Occipital lobe (tissue), 3 donors: ENCODE measurements at places on chromosomes 1 and 21.
A peak's percentile ranks its signal among the peaks of the same experiment; 100 is the strongest.

- DNase-seq = no peak
Observed at GRCh38 chr1:54819733-54820132, 18.6 kb upstream of the TTC22 start.

- no peak for DNase-seq
Observed at GRCh38 chr1:243680860-243681259, 169.2 kb downstream of the AKT3 start.

DNA sequence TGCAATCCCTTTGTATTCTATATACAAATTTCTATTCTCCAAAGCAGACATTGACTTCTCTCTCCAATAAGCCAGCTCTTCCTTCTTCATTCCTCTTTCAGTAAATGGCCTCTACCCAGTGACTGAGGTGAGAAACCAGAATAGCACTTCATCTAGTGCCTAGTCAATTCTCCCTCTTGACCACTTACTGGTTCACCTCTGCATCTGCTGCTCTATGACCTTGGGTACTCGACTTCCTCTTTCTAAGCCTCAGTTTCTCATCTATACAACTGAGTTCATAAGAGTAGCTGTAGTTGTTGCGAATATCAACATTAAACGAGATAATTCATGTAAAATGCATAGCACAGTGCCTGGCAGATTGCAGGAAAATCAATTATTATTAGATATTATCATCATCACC, 12.4 kb downstream of the LYST start:
- no peak for DNase-seq

DNA sequence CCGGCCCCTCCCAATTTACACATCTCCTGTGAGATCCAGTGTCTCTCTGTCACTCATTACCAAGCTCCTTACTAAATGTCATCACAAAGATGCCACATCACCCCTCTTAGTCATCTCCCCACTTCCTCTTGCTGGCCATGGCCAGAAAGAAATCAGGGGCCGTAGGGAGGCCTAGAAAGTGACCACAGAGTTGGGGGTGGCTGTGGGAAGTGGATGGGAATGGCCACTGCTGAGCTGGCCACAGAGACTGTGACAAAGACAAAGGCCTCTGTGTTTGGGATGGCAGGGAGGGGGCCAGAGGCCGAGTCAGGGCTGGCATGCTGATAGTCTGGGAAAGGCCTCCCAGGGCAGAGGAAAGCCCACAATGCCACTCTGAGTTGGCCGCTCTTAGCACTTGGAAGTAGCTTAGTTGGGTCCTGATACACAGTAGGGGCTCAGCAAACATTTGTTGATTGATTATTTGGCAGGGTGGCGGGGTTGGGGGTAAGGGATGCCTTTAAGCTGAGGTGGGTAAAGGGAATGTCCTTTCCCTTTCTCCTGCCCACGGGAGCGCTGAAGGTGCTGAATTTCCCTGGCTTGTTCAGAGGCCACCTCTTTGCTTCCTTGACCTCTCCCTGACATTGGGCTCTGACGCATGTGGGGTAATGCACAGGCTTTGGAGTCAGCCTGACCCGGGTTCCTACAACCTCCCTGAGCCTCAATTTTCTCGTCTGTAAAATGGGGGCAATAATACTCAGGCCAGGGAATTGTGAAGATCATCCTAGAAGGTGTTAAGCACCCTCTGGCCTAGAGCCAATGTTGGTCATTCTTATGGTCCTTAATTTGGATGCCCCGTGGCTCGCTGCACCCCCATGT, 13.2 kb downstream of the NAV1 start:
- DNase-seq = peak; percentile 82

DNA sequence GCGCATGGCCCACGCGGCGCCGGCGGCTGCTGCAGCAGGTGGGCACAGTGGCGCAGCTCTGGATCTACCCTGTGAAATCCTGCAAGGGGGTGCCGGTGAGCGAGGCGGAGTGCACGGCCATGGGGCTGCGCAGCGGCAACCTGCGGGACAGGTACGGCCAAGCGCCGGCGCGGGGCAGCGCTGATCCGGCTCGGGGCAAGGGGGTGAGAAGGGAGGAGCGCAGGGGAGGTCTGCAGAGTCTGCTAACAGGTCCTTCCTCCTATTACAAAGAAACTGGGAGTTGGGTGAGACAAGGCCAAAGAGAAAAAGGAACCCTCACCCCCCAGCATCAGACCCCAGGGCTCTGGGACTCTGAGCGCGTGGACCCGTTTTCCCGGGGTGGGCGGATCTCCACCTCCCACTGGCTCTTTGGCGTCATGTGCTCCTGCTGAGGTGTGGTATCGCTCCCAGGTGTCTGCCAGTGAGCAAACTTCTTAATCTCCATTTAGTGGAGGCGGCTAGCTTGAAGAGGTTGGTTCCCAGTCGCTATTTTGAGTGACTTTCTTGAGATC, 431 bp downstream of the MTARC1 start:
- DNase-seq = peak; percentile 49

DNA sequence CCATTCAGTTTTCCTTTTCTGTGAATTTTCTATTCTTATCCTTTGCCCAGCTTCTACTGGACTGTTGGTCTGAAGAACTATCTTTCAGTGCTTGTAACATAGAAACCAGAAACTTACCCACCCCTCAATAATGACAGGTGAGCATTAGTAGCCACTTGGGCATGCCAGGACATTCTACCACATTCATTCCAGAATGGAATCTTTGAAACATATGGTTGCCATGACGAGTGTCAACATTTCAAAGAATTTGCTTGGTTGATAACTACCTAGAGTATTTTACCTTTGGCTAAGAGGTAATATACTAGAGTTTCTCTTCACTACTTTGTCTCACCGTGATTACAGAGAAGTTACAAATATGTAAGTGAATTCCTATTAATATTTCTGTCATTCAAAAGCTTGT, at the start of gene MROH9:
Gene MROH9, plus strand, starts transcription at position 304 of the 400 bp plus-strand sequence. CDS start 10,023 bp downstream, outside the sequence.
- DNase-seq = no peak

DNA sequence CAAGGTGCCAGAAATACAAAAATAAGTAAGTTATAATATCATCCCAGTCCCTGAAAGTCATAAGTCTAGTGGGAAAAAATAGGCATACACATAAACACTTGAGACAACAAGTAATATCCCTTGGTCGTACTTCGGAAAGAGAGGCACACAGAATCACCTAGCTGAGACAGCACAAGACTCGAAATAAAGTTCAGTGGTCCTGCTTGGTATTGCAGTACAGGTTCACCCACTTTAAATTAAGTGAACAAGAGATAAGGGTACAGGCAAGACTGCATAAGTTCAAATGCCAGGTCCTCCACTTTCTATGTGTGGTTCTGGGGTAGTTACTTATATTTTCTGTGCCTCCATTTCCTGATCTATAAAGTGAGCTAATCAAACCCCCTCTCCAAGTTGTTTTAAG, 47.6 kb downstream of the SEC16B start:
- no peak for DNase-seq

GRCh38 chr1:3611170-3612019, at the start of gene MEGF6:
MEGF6 (minus strand) TSS chr1:3611508; CDS start chr1:3611268, 240 bp downstream.
- DNase-seq = no peak

GRCh38 chr1:46599059-46599970, 4.8 kb downstream of the MKNK1 start:
- DNase-seq = no peak

DNA sequence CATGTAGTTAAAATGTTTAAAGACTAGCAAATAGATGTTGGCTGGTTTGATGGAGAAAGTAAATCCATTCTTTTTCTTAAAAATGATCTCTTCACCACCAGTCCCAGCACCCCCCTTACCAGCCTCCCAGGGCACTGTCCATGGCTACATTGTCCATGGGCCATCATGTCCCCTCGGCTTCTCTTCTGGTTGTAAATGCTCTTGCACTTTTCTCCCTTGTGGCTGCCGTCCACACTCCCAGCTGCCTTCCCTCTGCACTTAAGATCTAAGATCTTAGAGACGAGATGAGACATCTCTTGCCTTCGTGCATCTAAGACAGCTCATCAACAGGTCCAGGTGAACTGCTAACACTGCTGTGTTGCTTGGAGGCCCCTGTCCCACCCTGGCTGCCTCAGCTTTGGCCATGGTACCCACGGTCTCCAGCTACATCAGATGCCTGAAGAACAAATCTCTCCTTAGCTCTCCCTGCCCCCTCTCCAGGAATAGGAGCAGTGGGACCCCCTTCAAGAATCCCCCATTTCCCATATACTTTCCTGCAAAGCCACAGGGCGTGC, 11.1 kb downstream of the CAPN2 start:
- DNase-seq = no peak

DNA sequence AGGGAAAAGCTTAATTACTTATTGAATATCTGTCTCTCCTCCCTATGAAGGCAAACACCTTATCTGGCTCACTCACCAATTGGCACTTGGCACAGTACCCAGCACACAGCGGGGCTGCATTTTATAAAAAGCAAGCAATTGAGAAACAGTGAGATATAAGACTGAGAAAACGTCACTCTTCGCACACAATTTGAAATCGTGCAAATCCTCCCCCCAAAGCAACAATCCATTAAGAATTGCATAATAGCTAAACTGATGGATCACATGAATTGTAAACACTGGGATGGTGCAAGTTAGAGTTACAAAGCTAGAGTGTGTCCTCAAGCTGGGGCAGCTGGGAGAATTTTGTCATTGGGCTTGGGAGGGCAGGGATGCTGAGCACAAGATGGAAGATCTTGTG, 27.1 kb downstream of the PRDX6 start:
- no peak for DNase-seq
